ENCODE measurements at places on chromosomes 4 and X.

DNA sequence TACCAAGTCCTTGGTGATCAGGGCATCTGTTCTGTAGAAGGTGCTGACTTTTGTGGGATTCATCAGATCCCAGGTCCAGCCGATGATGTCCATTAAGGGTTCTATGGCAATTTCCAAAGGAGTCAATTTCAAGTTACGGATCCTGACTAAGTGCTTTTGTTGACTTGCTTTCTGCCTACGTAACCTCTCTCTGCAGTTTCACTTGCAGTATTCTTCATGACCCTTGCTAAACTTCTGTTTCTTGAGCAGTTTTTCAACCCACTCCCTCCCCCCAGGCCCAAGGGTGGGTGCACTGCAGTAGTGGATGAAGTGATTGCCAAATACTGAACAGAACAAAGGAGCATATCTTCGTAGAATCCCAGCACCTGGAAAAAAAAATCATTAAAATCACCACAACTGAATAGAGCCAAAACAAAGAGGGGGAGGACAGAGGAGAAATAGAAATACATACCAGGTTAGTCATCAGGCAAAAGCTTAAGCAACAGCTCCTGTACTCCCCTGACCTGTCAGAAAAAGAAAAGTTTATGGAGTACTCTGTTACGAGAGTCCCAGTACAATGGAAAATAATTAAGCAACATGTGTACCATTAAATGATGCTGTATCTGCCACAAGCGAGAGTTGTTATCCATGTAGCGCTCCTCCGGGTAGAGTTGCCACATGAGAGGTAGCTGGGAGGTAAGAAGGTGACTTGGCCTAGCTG lies 5.8 kb downstream of the CMC4 start:
- DNase-seq, result no peak

- DNase-seq, result no peak
Measured at GRCh38 chr4:119016636-119017035, 119.0 kb upstream of the MYOZ2 start.

DNA sequence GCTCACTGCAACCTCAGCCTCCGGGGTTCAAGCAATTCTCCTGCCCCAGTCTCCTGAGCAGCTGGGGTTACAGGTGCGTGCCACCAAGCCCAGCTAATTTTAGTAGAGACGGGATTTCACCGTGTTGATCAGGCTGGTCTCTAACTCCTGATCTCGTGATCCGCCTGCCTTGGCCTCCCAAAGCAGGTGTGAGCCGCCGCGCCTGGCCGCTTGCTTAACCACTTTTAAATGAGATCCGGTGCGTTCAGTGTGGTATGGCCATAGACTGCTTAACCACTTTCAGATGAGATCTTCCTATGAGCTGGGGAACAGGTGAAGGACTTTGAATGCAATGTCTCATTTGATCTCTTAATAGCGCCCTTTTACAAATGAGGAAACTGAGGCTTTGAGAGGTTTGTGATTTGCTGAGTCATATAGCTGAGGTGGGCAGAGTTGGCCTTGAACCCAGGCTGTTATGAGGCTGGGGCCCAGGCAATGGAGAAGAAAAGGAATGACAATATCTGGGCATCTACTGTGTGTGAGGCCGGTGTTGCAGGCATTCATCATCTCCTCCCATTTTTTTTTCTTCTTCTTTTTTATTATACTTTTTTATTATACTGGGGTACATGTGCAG lies 41.9 kb upstream of the NSG1 start:
- no peak for DNase-seq

DNA sequence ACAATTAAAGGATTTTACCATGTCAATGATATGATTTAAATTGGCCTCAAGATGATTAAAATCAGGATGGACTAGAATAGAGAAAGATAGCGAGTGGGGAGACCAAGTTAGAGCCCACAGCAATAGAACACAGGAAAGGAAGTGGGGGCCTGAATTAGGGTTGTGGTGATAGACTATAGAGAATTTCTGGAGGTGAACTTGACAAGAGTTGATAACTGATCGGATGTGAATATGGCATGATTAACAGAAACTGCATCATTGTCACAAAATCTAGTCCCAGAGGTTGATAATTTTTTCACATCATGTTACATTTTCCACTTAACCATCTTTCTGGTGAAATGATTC lies 26.3 kb upstream of the TRPC3 start:
- no peak for DNase-seq

- DNase-seq, result peak; percentile 14
Measured at GRCh38 chr4:25180524-25181131, 20.4 kb upstream of the SEPSECS start.

DNA sequence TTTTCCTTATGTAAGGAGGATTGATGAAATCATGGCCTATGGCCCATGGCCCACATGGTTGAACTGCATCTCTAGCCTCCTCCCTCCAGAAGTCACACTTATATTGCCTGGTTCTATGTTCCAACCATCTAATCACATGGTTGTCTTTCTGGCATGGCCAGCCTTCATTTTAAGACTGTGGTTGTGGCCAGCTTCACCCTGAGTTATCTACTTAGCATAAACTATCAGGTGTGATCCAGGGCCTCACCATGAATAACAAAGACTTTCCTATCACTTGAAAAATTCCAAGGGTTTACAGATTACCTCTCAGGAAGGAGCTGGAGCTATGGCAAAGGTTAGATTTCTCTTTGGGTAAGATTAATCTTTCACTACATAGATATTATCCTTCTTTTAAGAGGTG lies 222.8 kb downstream of the SNCA start:
- DNase-seq, result no peak

GRCh38 chrX:16594490-16594889 lies 55.5 kb upstream of the S100G start:
- DNase-seq, result no peak

DNA sequence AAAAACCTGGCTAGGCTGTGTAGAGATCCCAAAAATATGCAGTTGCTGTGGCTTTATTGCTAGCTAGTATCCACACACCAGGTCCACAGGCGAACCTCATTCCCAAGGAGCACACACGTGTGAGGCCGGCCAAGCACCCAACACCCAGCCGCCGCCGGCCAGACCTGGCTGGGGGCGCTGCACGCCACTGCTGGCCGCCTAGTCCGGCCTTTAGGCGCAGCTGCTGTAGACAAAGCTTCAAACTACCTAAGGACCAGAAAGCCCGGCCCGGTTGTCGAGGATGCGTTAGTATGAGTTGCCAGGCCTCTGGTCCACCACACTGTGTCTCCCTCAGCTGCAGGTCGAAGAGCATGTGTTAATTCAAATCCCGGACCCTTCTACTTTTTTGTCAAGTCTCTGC lies 3.1 kb downstream of the POU3F4 start:
- DNase-seq, result no peak

DNA sequence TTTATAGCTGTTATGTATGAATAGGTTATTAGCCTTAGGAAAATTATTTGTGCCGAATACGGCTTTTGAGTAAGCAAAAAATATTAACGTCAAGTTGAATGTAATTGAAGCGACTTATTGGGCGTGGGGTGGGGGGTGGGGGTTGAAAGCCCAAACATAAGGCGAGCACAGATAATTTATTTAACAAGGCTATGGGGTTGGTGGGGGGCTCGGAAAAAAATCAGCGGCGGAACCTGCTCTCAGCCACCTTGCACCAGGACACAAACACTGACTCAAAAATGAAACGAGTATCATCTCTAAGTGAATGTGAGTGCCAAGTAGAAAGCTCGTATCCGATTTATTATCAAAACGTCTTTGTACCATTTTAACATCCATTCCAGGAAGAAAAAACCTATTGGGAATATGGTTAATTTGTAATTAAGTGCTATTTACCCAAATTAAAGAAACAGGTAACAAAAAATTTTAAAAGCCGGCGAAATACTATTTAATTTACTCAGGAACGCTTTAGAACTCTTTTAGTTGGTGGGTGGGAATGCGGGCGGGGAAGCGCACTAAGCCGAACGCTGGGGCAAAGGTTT lies 902 bp upstream of the LARP1B start:
- no peak for DNase-seq

GRCh38 chr4:160819791-160820190 lies 1344.0 kb downstream of the FSTL5 start:
- no peak for DNase-seq

DNA sequence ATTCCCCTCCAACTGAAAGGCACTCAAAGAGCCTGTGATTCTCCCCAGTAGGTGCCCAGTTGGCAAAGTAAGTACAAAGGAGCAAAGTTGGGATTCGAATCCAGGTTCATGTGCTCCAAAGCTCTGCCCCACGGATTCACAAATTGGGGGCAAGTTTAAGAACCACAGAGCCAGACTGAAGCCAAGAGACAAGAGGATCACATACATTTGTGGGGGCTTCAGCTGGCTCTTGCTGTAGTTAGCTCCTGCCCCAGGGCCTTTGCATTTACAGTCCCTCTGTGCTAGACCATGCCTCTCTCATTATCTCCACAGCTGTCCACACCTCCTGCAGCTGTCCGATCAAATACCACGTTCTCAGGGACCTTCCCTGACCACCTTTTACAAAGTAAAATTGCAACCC lies 18.8 kb downstream of the PNMA6F start:
- DNase-seq, result no peak
